ENCODE measurements at places on chromosomes 3 and 15. TPM values are rescaled to one million over a fixed set of nuclear protein-coding genes. Genes with fewer than 3 reads are reported as not detected.

PCBP4 gene
- total RNA-seq = 69.4 TPM

GRCh38 chr3:30696403-30696819 is 90.0 kb downstream of the TGFBR2 start:
- DNase-seq = no peak

GRCh38 chr3:72123908-72124441 is 339.0 kb upstream of the PROK2 start:
- peak; percentile 97 for DNase-seq

GRCh38 chr15:101611580-101612299 is 40.4 kb downstream of the TM2D3 start:
- no peak for DNase-seq

GRCh38 chr3:59895972-59896371 is 846.1 kb upstream of the CFAP20DC start:
- no peak for DNase-seq

TRH gene
- total RNA-seq = not detected

GRCh38 chr3:25508901-25509300 is 80.8 kb downstream of the RARB start:
- peak; percentile 87 for DNase-seq

GRCh38 chr3:125633767-125634166 is 38.5 kb upstream of the OSBPL11 start:
- no peak for DNase-seq

TTLL13 gene
- total RNA-seq = 0.10 TPM

- no peak for DNase-seq
These were observed 54.5 kb upstream of the ACKR4 start for GRCh38 chr3:132542577-132542976.

- peak; percentile 88 for DNase-seq
These were observed 15.2 kb downstream of the GNAI2 start for GRCh38 chr3:50251220-50251619.

- DNase-seq = no peak
These were observed 42.7 kb downstream of the C2CD4A start for GRCh38 chr15:62109437-62109836.

GRCh38 chr3:57150113-57150581 is 15.0 kb downstream of the IL17RD start:
- no peak for DNase-seq

DNA sequence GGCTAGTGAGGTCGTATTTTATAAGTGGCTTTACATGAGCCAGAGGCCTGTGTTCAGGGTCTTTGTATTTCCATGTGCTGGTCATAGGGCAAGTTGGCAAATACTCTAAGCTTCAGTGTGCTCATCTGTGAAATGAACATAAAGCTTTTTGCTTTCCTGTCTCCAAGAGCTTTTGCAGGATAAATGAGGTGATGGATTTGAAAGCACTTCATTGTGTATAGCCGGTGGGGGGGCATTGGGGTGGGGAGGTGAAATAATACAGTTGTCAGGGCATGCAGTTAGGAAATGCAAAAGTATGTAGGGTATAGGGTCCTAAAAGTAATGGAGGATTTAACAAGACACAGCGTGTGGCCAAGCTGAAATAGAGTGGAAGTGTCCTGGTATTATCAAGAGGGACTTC is 67.7 kb downstream of the ARNT2 start:
- no peak for DNase-seq

DNA sequence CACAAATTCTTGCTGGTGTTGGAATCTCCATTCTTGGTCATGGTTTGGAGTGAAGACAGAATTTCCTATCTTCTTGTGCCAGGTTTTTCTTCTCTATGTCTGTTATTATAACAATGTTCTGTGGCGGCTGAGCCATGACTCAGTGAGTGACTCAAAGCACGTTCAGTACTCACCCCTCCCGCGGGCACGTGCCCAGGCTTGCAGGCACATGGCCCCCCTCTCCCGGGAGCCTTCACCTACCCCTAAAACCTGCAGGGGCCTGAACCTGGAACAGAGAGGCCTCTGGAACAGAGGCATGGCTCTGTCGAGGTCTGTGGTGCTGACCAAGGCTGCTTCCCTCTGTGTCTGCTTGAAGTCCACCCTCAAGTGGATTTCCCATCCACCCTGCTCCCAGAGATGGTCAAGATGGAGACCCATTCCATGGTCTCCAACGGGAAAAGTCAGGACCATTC is 27.6 kb downstream of the PLXNB1 start:
- DNase-seq = peak; percentile 90

DNA sequence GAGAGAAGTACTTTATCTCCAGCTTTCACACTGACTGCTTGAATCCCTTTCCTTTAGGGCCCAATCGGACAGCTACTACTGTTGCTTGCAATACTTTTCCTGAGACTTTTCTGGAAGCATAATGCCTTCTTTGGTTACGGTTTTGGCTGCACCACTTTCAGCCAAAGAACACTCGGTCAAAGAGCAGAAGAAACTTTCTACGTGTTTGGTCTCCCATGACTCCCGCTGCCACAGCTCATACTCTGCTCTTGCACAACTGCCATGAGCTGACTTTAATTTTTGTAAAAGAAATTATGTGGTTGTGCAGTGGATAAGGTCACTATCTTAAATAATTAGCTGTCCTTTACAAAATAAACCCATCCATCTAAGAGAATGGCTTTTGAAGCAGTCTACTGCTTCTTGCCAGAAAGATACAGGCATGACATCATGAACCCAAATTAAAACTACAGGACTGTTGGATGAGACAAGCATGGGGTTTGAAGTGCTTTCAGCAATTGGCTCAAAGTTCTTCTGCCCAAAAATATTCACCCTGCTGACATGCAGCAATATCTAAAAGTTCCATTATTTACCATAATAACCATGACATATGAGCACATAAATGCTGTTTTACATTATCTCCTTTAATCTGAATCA is 42.0 kb downstream of the PROS1 start:
- no peak for DNase-seq

GRCh38 chr3:127718245-127718915 is 45.6 kb downstream of the ABTB1 start:
- DNase-seq = no peak

C3orf70 gene
- under 0.01 TPM for total RNA-seq

GRCh38 chr3:45618081-45618509 is 23.5 kb downstream of the LIMD1 start:
- DNase-seq = no peak

Data from renal cortical epithelial cell (primary cell).